ENCODE measurements at places on chromosomes 1 and 21.
A peak's percentile ranks its signal among the peaks of the same experiment; 100 is the strongest.

- DNase-seq, result no peak
Measured at GRCh38 chr1:203672346-203672745, 45.7 kb downstream of the ATP2B4 start.

GRCh38 chr1:226558036-226558650 is 9.6 kb downstream of the STUM start:
- DNase-seq, result no peak

DNA sequence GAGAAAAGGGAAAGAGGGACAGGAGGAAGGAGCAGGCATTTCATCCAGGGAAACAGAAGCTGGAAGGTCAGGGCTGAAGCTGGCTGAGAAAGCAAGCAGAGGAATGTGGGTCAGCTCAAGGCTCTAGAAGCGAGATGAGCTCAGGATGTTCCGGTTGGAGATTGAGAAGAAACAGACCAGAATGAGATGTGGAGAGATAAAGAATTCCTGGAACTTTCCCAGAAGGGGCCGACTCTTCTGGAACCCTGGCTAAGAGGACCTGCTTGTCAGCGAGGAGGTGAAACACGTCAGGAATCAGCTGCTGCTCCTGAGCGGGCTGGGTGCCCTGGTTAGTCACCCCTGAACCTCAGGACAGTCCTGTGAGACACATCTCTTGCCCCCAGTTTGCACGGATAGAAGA is 75.9 kb downstream of the HUNK start:
- DNase-seq, result no peak

- DNase-seq, result no peak
Measured at GRCh38 chr1:147077081-147077480, 95.2 kb downstream of the PRKAB2 start.

DNA sequence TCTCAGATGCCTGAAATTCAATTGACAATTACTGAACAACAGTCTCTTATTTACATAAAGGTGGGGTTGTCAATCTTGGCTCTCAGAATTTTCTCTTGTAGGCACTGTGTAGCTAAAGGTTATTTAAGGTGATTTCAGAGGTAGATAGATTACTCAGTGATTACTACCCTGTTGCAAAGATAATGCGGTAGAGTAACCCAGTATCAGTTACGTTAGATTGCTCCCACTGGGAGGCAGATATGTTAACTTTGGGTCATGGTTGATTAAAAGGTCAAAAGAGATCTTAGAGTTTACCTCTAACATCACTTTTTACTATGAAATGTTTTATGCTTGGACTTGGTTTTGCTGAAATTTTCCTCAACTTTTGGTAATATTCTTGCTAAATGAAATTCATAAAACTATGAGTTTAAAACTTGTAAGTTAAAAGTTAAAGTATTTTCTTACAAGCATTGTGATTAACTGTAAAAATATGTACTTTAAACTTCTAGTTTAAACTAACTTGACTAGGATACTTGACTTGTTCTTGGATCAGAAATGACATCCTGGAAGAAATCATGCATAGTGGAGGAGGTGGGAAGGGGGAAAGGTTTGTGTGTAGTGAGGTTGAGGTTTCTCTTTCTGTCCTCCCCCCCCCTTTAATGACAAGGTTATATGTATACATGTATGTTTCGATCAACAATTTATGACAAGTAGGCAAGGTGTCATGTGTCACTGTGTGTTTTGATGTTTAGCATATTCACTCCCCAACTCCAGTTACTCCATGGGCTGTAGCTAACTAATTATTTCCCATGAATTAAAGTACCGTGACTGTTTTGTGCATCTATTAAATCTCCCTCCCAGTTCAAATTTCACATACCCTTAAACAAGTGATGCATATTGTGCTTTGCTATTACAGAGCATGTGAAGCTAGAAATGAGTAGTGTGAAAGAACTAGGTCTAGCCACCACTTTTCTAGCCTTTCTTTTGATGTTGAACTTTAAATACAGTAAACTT is 2.9 kb downstream of the LAMC1 start:
- no peak for DNase-seq

- DNase-seq, result no peak
Measured at GRCh38 chr1:95201905-95202304, 32.1 kb upstream of the RWDD3 start.

DNA sequence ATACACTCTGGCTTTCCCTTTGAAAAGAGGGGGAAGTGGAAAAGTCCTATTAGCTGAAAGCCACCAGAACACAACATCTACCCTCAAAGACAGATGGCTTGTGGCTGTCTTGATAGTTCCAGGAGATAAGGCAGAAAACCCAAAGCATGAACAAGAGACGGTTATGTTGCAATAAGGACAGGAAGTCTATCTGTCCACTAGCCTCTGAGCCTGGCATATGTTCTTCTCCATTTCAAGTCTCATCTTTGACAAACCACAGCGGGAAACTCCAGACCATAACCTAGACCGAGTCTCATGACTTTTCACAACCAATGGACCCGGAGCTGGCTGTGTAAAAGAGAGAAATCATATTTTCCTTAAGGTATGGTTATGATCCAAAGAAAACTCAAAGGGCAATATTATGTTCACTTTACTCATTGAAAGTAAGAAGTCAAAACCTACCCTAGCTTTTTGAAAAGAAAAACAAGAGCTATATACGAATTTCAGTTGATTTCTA is 33.8 kb downstream of the DUSP10 start:
- peak; percentile 65 for DNase-seq

DNA sequence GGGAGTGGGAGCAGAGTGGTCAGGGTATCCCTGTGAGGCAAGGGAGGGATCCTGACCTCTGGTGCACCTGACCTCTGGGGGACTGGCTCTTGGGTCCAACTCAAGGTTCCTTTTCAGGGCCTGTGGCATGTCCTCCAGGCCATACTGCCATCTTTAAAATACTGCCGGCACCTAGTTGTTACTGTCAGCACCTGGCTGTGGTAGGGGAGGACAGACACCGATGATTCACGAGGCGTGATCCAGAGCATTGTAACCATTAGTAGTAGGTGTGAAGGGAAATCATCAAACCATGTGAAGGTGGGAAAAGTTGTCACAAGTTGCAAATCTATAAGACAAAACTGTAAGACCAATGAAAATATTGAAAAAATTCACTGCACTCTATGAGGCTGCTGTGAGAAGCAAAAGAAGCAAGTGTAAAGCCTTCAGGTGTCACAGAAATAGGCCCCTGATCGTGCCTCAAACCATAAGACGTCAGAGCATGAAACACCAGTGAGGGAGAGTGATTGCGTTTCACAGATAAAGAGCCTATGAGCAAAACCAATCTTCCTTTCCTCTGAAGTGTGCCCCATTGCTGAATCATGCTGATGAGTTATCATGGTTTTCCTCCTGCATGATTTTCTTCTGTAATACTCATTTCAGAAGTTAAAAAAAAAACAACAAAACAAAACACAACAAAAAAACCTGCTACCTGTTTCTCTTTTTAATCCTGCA is 55.3 kb downstream of the CDC7 start:
- peak; percentile 90 for DNase-seq

GRCh38 chr1:183454377-183454776 is 17.9 kb upstream of the SMG7 start:
- no peak for DNase-seq

DNA sequence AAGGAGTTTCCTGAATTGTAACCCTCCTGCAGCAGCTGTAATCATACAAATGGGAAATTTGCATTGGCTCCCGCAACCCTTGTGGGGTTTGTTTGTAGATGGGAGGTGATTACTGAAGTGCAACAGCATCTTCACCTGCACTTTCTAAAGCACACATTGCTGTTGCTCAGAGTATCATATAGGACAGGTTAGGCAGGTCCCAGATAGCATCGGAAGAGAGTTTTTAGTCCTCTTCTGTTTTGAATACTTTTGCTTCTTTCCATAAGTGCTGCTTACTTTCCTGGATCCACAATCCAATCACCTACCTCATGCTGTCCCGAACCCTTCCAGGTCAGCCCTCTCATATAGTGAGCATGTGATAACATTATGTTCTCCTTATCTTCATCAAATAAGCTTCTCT is 300.4 kb downstream of the PTPRC start:
- DNase-seq, result no peak

- no peak for DNase-seq
Measured at GRCh38 chr1:63929106-63929478, 155.3 kb downstream of the ROR1 start.

DNA sequence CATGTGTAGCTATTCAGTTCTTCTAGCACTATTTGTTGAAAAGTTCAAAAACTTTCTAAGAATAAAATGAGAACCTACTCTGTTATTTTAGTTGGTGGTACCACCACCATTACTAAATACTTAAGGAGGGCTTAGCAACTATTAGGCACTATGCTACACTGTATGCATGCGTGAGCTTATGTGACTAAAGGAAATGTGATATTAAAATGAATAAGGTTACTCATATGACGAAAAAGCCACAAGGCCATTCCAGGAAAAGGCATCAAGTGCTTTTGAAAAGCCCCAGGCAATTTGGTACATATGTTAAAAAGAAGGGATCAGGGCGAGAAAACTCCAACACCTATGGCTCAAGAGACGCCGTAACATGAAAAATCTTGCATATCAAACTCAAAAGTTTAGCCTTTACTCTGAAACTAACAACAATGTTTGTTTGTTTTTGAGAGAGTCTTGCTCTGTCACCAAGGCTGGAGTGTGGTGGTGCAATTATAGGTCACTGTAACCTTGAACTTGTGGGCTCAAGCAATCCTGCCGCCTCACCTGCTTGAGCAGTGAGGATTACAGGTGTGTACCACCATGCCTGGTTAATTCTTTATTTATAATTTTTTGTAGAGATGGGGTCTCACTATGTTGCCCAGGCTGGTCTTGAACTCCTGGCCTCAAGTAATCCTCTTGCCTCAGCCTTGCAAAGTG is 42.5 kb downstream of the EPRS1 start:
- no peak for DNase-seq

DNA sequence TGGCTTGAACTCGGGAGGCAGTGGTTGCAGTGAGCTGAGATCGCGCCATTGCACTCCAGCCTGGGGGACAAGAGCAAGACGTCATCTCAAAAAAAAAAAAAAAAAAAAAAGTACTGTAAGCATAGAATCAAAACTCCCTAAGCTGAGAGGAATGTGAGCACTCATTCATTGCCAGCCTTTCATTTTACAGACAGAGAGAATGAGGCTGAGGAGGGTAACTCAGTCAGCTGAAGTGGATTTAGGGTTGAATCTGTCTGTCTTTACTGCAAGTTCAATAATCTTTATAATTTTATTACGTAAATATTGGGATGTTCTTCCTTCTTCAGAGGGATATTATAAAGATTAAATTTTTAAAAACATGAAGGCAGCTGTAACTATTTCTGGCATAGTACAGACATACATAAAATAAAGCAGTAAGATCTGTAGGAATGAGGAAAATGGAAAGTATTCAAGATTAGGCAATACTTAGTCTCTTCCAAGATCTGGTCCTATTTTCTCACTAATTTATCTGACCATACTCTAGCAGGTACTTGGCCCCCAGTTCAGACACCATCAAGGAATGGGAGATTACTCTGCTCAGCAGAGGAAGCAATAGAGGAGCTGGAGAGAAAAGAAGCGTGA is 24.1 kb upstream of the MNDA start:
- no peak for DNase-seq

GRCh38 chr1:16189921-16190621 is 22.4 kb downstream of the ARHGEF19 start:
- DNase-seq, result no peak

- DNase-seq, result no peak
Measured at GRCh38 chr1:59124166-59124565, 172.7 kb upstream of the FGGY start.

DNA sequence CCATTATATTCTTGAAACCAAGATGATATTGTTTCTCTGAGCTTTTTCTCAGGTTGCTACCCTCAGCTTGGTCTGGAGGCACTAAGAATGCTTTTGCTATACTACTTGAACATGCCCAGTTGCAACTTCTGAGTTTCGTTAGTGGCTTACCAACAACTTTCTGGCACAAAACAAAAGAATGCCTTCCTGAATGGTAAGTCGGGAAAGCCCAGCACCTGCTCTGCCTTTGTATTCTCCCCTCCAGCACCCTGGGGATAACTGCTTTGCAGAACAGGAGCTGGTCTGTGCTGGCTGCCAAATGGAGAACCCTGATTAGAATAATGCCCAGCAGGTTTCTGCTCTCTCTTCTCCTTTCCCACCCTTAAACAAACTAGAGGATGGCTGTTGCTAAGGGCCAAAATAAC is 149.3 kb downstream of the TGFB2 start:
- no peak for DNase-seq

DNA sequence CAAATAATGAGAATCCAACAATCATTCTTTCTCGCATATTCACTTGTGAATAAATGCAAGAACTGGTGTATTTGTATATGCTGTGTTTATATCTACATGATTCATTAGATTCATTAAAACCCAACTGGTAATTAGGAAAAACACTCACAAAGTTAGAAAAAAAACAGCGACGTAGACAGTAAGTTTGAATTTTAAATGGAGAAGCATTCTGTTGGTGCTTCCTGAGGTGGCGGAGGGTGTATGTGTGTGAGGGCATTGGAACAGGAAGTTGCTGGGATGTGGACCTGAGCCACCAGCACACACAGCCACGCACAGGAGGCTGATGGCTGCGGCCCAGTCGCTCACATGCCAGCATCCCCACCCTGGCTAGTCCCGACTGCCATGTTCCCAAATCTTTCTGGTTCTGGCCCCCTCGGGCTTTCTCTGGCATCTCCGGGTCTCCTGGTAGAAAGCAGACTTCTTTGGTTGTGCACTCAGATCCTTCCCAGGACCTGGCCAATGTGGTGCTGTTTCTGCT is 121.6 kb upstream of the IRF2BP2 start:
- DNase-seq, result no peak

DNA sequence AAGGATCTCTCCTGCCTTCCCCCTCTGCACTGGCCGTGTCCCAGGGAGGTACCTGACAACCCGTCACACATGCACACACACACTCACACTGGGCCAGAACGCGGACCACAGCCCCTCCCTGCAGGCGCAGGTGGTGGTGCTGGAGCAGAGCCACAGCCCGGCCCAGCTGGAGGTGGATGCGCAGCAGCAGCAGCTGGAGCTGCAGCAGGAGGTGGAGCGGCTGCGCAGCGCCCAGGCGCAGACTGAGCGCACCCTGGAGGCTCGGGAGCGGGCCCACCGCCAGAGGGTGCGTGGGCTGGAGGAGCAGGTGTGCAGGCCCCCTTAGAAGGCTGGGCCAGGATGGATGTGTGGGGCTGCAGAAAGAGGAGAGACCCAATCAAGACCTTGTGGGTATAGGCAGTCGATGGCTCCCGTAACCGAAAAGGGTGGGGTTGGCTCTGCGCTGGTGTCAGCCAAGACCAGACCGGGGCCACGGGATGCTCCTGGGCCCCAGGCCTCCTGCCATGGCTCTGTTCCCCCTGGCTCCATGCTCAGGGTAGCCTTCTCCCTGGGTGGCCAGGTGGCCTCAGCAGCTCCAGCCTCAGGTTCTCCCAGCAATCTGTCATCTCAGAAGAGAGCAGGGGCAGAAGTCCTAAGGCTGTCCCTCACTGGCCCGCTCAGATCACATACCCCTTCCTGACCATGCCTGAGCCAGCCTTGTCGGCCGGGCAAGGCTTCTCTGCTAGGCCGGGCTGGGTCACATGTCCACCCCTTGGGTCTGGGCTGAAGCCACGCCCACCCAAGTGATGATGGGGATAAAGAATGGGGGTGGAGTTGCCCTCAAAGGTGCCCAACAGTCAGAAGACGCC is 8.9 kb downstream of the MFAP2 start:
- DNase-seq, result no peak

GRCh38 chr21:30882866-30883597 is 1.7 kb upstream of the KRTAP11-1 start:
- no peak for DNase-seq
